ENCODE measurements at places on chromosomes 4 and X.

GRCh38 chrX:153685751-153686696 is 1.7 kb upstream of the SLC6A8 start:
- no peak for DNase-seq

GRCh38 chr4:180589575-180589974 is 1653.6 kb upstream of the TENM3 start:
- DNase-seq = no peak

DNA sequence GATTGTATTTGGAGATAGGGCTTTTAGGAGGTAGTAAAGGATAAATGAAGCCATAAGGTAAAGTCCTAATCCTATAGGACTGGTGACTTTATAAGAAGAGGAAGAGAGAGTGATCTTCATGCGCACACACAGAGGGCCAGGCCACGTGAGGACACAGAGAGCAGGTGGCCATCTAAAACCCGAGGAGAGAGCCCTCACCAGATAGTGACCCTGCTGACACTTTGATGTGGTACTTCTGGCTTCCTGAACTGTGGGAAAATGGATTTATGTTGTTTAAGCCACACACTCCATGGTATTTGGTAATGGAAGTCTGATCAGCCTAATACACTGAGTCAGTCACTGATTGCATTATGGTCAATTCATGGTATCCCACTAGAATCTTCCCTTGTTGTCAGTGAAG is 164.9 kb upstream of the TAPT1 start:
- no peak for DNase-seq

GRCh38 chrX:86014421-86014820 is 32.9 kb downstream of the CHM start:
- DNase-seq = no peak

- no peak for DNase-seq
These were observed 40.5 kb upstream of the BMP3 start for GRCh38 chr4:80989921-80990544.

GRCh38 chr4:36292556-36293188 is 11.3 kb downstream of the DTHD1 start:
- no peak for DNase-seq

DNA sequence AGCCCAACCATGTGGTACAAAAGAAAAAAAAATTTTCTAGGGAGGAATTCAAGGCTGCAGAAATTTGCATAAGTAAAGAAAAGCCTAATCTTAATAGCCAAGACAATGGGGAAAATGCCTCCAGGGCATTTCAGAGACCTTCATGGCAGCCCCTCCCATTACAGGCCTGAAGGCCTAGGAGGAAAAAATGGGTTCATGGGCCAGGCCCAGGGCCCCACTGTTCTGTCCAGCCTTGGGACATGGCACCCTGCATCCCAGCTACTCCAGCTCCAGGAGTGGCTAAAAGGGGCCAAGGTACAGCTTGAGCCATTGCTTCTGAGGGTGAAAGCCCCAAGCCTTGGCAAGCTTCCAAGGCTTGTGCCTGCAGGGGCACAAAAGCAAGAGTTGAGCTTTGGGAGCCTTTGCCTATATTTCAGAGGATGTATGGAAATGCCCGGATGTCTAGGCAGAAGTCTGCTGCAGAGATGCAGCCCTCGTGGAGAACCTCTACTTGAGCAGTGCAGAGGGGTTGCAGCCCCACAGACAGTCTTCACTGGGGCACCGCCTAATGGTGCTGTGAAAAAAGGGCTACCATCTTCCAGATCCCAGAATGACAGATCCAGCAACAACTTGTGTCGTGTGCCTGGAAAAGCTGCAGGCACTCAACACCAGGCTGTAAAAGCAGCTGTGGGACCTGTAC is 111.0 kb downstream of the ANXA10 start:
- DNase-seq = no peak

GRCh38 chr4:74127745-74128144 is 28.8 kb upstream of the CXCL2 start:
- DNase-seq = no peak

DNA sequence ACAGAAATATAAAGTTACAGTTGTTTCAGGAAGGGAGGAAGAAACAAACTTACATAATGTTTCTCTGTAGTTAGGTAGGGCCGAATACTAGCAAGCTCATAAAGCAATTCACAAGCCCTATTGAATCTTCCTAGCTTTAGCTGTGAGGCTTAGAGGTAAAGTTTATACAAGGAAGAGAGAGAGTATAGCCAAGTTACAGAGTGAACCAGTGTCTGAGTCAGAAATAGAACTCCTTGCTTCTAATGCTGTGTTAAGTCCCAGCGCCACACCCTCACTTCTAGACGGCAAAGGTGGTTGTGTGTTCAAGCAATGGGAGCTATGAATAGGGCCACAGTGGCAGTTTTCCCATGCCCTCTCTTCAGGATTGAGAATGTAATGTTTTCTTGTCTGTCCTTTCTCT is 6.1 kb downstream of the LPAR4 start:
- no peak for DNase-seq

GRCh38 chr4:40183615-40184411 is 13.0 kb upstream of the RHOH start:
- DNase-seq = no peak

GRCh38 chr4:28973587-28974350 is 1746.4 kb upstream of the PCDH7 start:
- no peak for DNase-seq

- no peak for DNase-seq
These were observed 81.2 kb upstream of the GPM6B start for GRCh38 chrX:13898083-13898482.

DNA sequence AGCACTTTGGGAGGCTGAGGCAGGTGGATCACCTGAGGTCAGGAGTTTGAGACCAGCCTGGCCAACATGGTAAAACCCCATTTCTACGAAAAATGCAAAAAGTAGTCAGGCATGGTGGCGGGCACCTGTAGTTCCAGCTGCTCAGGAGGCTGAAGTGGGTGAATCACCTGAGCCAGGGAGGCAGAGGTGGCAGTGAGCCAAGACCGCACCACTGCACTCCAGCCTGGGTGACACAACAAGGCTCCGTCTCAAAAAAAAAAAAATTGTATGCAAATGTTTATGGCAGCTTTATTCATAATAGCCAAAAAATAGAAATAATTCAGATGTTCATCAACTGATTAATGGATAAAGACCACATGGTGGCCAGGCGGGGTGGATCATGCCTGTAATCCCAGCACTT is 9.8 kb upstream of the NOCT start:
- no peak for DNase-seq

- no peak for DNase-seq
These were observed 55.9 kb upstream of the GABRA2 start for GRCh38 chr4:46445710-46446314.

DNA sequence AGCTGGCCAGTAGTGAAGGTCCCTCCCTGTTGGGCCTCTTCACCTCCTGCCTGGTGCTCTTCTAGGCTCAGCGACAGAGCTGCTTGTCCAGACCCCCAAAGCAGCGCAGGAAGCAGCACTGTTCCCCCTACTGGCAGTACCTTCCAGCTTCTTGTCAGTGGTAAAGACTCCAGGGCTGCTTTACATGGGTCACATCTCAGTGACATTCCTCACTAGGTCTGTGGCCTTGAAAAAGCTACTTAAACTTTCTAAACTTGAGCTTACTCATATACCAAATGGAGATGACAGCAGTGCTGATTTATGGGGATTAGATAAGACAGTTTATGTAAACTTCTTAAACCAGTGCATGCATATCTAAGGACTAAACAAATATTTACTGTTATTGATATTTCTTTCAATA is 117.3 kb downstream of the FAT4 start:
- no peak for DNase-seq

DNA sequence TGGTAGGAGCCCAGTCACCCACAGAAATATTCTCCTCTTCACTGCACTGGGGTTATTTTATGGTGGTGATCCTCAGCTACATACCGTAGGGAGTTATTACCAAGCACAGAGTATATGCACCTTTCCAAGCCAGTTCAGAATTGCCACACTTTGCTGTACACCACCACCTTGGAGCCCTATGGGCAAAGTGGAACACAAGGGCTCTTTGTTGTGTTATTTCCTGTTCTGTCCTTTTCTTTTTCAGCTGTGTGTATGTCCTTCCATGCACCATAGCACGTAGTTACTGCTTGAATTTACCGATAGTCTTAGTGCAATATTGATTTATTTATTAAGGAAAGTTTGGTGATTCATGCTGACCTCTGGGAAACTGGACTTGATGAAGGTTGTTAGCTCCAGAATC is 8.3 kb downstream of the RNF128 start:
- no peak for DNase-seq

DNA sequence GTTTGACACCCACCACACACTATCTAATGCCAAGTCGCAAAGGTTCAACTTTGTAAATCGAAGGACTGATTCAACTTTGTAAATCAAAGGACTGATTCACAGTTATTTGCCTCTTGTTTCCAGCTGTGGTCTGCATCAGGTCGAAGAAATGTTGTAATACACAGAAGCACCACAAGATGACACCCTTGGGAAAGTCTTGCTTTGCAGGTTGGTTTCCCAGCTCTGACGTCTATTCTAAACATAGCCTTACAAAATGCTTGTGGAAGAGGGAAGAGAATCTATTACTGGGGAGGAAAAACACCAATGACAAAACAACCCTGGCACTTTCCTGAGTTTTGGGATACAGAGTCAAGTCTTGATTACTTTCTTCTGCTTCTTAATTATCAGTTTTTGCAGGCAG is 35.3 kb downstream of the SUPT20HL1 start:
- no peak for DNase-seq

DNA sequence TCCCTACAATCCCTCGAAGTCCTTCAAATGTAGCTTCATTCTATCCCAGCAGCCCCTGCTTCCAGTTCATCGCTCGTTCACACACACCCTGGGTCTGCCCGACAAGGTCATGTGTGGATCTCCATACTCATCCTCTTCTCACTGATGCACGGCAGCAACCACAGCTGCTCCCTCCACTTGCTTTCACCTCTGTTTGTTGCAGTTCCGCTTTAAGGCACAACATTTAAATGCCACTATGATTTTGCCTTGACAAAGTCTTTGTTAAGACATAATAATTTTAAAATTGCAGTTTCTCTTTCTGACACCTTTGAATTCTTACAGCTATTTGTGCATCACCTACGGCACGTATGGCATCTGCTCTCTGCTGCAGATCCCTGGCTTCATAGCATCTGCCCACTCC is 1.8 kb downstream of the ODAPH start:
- no peak for DNase-seq

DNA sequence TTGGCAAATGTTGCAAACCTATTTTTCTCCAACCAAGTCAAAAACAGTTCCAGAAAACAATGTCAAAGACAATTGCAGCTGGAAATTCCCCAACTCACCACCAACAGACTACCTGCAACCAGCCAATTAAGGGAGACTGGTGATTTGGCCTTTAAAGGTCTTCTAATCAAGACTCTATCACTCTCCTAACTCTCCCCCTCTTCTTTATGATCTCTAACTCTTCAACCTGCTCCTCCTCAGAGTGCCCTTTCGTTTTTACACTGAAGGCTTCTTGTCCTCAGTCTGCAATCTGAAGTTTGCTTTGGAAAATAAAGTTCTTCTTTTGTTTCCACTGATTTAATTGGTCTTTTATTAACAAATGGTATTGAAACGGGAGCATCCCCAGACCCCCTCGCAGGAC is 203.9 kb downstream of the TECRL start:
- no peak for DNase-seq

DNA sequence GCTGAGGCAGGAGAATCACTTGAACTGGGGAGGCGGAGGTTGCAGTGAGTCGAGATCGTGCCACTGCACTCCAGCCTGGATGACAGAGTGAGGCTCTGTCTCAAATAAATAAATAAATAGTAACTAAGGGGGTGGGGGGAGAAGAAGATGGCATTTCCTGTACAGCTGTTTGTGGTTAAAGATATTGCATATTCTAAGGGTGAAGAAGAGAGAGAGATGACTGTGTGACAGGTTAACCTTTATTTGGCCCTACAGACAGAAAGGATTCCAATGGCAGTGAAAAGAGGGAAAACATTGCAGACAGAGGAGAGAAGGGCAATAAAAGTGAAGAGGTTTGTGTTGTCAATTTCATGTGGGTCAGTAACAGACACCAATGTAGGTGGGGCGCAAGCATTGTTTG is 9.4 kb downstream of the TASL start:
- no peak for DNase-seq
